ENCODE measurements at places on chromosomes 7 and 10.

GRCh38 chr10:97650726-97651125 lies 10.3 kb downstream of the PI4K2A start:
- DNase-seq: no peak

DNA sequence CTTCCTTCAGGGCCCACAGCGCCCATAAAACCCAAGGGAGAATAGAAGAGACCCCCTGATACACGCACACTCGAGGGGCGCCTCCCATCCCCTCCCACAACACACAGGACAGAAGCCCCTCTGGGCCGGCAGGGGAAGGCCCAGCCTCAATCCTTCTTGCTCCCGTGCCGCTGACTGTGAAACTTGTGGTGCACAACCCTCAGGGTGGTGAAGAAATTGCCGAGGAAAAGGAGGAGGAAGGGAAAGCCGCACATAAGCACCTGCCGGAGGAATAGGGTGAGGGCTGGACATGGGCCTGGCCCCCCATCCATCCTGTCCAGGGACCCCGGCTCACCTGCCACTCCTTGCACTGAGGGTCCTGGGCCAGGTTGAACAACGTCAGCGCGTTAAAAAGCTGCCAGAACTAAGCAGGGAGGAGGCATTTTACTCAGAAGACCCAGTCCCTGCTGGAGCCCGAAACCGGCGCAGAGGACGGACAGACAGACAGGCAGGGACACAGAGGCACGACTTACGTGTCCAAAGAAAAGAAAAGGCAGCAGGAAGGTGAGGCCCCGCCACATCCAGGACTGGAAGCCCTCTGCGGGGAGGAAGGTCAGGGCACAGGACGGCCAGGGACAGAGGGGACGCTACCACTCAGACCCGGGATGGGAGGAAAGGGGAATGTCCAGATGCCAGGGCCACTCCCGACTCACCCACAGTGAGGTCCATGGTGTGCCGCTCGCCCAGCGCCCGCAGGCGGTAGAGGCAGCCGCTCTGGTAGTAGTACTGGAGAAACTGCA lies 7.2 kb downstream of the TMEM120A start:
- no peak for DNase-seq

DNA sequence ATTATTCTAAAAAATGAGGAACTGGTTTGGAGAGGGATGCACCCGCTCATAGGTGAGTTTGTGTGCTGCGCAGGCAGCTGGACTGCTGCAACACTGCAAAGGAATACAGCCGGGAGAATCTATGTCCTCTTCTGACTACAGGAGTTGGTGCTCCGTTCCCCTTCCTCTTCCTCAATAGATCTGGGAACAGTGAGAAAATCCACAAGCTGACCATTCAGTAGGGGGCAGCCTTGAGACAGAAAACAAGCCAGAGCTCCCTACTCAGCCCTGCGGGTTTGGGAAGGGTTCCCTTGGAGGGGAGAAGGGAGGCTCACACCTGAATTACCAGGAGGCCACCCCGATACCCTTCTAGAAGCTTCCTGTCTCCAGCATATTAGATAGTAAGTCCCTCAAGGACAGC lies 87.3 kb upstream of the FOXI2 start:
- DNase-seq: peak; percentile 13

- no peak for DNase-seq
Measured at GRCh38 chr7:69762821-69763352, 164.6 kb downstream of the AUTS2 start.

- no peak for DNase-seq
Measured at GRCh38 chr10:8986975-8987374, 932.5 kb downstream of the GATA3 start.

GRCh38 chr7:99363286-99363685 lies 11.2 kb upstream of the ARPC1B start:
- DNase-seq: no peak

DNA sequence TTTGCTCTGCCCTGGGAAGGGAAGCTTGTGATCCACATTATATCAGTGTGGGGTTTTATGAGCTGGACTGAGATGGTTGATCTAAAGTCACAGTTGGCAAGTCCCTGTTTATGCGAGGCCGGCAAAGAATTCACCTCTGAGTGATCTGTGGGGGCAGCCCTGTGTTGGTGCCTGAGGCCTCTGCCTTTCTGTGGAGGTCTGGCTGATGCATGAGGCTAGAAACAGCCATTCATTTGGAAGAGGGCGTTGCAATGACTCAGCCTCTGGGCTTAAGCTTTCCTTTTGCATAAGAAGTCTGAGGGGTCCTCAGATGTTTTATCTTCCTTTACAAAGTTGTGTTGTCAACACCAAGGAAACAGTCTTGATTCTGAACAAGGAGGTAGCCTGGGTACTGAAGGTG lies 126.9 kb downstream of the MGMT start:
- no peak for DNase-seq

DNA sequence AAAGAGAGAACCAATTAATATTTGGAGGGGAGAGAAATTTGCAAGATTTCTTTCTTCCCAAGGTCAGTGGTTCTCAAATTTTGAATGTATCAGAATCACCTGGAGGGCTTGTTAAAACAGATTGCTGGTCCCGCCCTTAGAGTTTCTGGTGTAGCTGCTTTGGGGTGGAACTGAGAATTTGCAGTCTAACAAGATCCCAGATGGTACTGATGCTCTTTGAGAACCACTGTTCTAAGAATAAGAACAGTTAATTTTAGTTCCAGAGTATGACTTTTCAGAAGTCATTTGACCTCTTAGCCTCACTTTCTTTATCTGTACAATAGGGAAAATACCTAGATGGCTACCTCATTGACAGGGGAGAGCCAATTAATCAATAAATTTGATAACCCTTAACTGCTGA lies 161.6 kb downstream of the PRKG1 start:
- DNase-seq: no peak

DNA sequence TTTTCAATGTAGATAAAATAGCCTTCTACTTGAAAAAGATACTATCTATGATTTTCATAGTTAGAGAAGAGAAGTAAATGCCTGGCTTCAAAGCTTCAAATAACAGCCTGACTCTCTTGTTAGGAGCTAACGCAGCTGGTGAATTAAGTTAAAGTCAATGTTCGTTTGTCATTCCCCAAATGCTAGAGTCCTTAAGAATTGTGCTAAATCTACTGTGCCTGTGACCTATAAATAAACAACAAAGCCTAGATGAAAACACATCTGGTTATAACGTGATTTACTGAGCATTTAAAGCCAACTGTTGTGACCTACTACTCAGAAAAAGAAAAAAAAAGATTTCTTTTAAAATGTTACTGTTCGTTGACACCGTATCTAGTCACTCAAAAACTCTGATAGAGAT lies 134.7 kb downstream of the POLR1F start:
- DNase-seq: no peak

- no peak for DNase-seq
Measured at GRCh38 chr7:157682946-157683746, 346.3 kb downstream of the DNAJB6 start.

GRCh38 chr10:133391249-133391635 lies 2.7 kb upstream of the MTG1 start:
- no peak for DNase-seq

GRCh38 chr7:15168489-15168888 lies 265.9 kb upstream of the DGKB start:
- DNase-seq: peak; percentile 18

- DNase-seq: no peak
Measured at GRCh38 chr10:74887614-74888284, 61.3 kb downstream of the KAT6B start.

GRCh38 chr7:139976838-139977656 lies 85.7 kb downstream of the PARP12 start:
- DNase-seq: no peak

DNA sequence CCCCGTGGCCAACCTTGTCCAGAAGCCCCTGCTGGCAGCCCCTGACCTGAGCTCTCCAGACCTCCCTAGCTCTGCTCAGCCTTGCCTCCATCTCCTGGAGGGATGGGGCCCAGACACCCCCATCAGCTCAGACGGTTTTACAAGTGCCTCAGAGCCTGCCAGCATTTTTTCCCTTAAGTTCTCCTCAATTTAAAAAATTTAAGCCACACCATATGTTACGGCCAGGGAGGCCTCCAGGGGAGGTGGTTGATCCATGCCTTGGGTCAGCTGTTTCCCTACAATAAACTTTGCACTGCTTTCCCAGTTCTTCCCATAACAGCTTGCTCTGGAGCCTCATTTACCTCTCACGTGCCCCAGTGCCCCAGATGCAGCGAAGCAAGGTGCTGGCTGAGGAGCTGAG lies 143.5 kb downstream of the RGS10 start:
- DNase-seq: no peak

- DNase-seq: no peak
Measured at GRCh38 chr10:124336186-124336585, 82.5 kb downstream of the OAT start.

- DNase-seq: no peak
Measured at GRCh38 chr10:65735382-65735781, 1190.5 kb upstream of the LRRTM3 start.

GRCh38 chr7:6256109-6256483 lies 16.3 kb downstream of the CYTH3 start:
- no peak for DNase-seq

- peak; percentile 71 for DNase-seq
Measured at GRCh38 chr10:114703377-114704107, 45.5 kb upstream of the ABLIM1 start.

DNA sequence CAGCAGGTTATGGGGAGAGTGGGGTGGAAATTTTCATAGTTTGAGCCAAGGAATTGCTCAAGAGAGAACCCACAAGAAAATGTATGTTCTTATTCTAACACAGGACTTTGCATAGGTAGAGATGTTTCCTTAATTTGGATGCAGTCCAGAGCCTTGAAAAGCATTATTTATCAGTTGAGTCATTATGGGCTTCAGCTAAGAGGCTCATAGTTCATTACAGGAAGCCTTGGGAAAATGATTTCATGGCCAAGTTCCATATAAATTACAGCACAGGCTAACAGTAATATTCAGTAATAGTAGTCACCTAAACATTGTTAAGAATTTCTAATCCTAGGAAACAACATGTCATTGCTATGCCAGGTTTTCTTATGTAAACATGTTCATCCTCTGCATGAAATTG lies 131.1 kb upstream of the PTPRZ1 start:
- DNase-seq: no peak

DNA sequence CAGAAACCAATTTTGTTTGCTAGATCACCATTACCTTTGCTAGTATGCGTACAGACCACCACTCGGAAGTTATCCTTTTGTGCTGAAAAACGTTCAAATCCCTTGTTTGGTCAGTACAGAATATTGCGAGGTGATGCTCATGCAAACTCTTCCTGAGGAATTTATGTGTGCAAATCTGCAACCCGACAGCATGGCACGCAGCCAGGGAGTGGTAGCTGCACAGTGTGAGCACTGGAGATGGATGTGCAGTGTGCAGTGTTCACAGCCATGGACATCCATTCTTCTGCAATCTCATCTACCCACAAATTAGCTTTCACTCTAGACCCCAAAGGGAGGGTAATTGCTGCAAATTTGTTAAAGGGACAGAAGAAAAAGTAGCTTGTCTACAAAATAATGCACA lies 72.2 kb downstream of the CACUL1 start:
- no peak for DNase-seq
